GOT3 (cell line): ENCODE measurements at places on chromosomes 7 and 10.

- no peak for DNase-seq
These were observed 6.4 kb downstream of the NAPEPLD start for GRCh38 chr7:103142494-103142893.

DNA sequence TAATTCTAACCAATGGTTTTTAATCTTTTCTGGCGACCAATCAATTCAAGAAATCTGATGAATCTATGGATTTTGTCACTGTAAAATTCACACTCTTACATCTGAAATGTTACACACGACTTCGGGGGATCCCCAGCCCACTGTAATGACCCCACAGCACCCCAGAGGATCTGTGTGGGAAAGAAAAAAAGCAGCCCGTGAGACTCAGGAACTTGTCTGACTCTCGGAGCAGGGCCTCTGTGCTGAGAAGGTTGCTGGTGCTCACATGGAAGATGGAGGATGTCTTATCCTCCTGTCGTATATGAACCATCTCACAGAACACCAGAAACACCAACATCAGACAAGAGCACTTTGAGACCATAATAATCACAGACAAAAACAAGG, 228.4 kb upstream of the INHBA start:
- no peak for DNase-seq

GRCh38 chr10:124650820-124651401, 93.3 kb downstream of the FAM53B start:
- DNase-seq = no peak

GRCh38 chr7:13044309-13044708, 356.9 kb downstream of the ARL4A start:
- DNase-seq = no peak

DNA sequence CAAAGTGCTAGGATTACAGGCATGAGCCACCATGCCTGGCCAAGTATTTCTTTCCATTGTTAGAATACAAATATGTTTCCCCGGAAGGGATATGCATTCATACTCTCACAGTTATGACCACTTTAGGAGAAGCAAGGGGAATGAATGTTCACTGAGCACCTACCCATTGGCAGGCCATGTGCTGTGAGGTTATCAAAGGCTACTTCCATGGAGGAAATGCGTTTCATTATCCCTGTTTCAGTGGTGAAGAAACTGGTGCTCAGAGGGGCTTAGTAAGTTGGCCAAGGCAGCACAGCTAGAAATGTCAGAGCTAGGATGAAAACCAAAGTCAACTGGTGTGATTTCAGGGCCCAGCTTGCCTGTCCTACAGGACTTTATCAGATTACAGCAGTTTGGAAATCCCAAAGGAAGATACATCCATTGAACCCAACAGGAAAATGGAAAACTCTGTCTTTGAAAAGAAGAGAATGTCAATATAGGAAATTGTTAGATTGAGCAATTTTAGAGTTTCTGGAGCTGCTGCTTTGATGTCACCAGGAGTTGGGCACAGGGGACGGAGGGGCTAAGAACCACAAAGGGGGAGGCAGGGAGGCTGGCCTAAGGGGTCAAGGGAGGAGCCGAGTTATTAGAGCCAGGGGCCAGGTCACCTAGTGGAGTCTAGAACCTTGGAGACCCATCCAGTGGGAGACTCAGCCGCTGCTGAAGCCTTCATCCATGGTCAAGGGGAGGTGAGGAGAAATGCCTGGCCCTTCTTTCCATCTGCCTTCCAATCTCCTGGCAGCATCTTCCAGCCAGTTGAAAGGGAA, 319.8 kb downstream of the FRMD4A start:
- no peak for DNase-seq

DNA sequence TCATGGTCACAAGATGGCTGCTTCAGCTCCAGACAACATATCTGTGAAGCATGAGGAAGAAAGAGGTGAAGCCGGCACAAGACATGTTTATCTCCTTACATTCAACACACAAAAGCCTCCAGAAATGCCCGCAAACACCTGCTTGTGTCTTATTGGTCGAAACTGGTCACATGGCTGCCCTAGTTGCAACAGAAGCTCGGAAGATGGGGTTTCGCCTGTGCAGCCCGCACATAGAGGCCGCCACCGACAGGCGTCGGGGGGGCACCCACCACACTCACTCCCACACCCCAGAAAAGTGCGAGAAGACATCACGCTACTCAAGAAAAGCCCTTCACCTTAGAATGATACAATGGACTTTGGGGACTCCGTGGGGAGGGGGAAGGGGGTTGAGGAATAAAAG, 63.0 kb upstream of the MGMT start:
- no peak for DNase-seq

DNA sequence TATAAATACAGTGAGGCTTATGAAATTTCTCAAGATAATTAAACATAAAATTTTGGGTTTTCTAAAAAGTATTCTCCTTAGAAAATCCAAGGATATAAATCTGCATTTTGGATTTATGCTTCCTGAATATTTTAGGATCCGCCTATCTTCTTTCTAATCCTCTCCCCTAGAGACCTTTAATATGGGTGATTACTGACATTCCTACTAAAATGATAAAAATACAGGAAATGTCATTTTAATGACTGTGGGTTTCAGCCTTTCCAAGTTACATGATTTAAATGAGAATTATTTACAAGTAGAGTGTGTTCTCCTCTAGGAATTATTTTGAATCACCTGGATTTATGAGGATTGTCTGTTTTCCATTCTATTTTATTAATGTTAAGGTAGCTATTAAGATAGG, 150.4 kb downstream of the C7orf25 start:
- no peak for DNase-seq

GRCh38 chr10:61135276-61135721, 191.3 kb upstream of the RHOBTB1 start:
- DNase-seq = no peak

DNA sequence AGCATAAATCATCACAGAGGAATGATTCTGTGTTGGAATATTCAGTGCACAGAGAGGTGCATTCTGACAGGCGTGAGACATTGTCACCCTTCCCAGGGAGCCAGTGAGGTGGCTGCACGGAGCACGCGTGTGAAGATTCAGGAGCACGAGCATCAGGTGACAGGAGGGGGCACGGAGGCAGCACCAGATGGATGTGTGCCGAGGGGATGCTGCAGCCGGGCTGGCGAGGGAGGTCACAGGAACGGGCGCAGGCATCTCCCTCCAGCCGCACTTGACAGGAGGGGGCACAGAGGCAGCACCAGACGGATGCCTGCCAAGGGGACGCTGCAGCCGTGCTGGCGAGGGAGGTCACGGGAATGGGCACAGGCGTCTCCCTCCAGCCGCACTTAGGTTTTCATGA, 66.5 kb downstream of the DIP2C start:
- DNase-seq = no peak

- DNase-seq = no peak
These were observed 357.4 kb downstream of the PLXNA4 start for GRCh38 chr7:132218876-132219275.

DNA sequence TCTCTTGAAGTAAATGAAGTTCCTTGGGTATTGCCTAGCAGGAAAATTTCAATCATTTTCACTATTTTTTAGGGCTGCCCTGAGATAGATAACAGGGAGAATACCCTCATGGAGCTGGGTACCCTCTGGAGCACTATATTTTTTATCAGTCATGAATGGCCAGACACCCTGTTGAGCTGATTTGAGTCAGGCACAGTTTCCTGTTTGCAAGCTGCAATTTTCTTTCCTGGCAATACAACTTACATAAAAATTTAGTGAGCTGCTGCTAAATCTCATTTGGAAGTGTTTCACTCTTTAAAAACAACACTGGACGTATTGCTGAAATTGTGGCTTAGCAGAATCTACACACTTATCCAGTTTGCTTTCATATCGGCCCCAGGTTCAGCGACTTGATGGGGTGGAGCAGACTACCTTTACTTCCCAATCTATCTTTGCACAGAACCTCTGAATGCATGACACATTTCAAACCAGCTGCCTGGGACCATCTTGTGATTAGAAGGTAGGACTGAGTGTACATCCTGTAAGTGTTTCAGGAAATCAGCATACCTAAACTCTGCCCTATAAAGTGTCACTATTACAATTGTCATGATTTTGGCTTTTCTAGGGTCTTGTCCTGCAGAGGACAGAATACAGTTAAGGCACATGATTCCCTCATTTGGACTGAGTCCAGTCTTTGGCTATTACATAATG, 125.7 kb upstream of the FAM3C start:
- DNase-seq = no peak

- DNase-seq = no peak
These were observed 28.0 kb downstream of the TMEM270 start for GRCh38 chr7:73888959-73889358.

- DNase-seq = no peak
These were observed 130.1 kb upstream of the INHBA start for GRCh38 chr7:41832941-41833340.

DNA sequence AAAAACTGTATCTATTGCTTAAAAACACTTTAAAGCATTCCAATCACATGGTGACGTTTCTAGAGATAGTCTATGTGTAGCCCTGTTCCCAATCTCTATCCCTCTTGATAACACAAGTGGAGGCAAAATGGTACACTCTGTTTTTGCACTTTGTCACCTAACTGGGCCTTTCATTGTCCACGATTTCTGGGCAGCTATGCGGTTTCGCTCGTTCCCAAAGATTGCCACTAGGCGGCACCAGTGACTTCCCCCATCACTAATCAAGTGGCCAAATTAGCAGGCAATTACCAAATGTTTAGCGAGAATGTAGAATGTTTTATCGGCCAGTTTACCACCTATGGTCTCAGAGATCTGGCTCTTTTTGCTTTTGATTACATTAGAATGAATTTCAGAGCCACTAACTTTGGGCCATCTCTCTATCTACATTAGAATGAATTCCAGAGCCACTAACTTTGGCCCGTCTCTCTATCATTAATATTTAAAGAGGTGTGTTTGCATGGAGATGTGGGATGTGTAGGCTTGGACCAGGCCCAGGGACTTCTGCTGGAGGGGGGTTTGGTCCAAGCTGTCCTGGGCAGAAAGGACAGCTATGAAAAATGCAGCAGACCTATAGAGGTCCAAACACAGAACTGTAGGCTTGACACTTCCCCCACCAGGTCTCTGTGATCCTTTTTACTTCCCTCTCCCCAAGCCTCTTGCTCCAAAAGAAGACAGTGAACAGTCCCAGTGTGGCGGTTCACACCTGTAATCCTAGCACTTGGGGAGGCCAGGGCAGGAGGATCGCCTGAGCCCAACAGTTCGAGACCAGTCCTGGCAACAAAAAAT, 90.1 kb downstream of the EPC1 start:
- DNase-seq = no peak

GRCh38 chr7:55898287-55898686, 11.0 kb downstream of the ZNF713 start:
- no peak for DNase-seq

DNA sequence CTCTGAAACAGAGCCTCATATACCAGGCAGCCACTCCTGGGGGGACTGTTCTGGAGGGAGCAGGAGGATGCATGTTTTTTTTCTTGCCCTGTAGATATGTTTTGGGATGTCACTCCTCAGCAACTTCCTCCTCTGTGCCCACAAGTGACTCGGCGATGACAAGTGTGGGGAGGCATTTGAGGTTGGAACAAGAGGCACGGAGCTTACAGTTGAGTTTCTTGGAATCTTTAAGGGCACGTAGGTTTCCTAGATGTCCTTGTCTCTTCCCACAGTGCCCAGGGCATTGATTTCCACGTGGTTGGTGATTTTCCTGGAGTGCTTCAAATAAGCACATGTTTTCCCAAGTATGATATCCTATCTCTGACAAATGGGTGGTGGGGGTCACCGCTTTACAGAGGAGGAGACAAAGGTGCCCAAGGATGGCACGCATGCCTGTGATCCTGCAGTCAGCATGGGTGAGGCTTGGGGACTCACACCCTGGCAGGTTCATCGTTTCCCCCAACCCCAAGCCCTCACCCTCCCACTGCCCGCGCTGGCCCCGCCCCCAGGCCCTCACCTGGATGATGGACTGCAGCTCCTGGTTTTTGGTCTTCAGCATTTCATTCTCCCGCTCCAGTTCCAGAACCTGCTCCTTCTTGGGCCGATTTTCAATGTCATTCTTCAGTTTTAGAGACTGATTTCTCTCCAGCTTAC, 95.2 kb upstream of the GNA12 start:
- no peak for DNase-seq
